ENCODE measurements at places on chromosomes 2 and 18.

- DNase-seq = peak; percentile 82
Measured at GRCh38 chr2:37779611-37780386, 108.4 kb upstream of the CDC42EP3 start.

DNA sequence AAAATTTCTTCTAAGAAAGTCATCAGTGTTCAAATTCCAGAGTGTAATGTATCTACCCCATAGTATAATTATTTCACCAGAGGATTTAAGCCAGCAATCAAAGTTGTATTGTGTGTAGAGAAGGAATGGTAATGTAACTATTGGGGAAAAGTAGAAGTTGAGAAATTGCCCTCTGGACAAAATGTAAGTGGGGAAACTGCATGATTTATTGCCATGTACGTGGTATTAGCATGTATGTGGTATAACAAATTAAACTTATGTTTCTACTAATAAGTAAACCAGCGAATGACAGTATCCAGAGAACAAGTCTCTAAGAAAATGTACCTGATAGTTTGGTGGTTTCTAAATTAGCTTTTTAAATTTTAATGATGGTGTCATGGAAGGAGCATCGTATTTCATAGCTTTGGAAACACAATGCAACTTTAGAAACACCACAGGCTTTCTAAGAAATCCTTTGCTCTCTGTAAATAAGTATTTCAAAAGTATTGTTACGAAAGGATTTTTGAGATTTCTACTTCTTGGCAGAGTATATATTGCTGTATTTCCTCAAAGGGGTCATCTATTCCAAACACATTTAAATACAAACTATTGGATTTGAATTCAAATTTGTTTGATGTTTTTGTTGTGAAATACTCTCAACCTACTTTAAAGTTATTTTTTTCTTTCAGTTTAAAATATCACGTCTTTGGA is 1018.9 kb upstream of the ZEB2 start:
- no peak for DNase-seq

- DNase-seq = no peak
Measured at GRCh38 chr2:192566863-192567262, 372.1 kb upstream of the TMEFF2 start.

DNA sequence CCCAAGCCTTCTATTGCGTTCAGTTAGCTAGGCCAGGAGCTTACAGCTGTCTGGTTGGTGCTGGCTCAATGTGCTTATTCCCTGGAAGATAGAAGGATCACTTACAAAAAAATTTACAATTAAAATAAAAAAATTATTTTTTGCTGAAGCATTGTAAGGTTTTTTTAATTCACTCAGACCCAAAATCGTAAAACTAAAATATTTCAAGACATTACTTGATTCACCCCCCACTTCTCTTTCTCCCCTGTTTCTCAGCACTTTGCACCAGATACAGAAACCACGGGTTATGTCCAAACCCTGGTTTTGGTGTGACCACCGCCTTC is 911 bp upstream of the PTPRM start:
- no peak for DNase-seq

- no peak for DNase-seq
Measured at GRCh38 chr2:182647499-182647787, 68.6 kb upstream of the DNAJC10 start.

DNA sequence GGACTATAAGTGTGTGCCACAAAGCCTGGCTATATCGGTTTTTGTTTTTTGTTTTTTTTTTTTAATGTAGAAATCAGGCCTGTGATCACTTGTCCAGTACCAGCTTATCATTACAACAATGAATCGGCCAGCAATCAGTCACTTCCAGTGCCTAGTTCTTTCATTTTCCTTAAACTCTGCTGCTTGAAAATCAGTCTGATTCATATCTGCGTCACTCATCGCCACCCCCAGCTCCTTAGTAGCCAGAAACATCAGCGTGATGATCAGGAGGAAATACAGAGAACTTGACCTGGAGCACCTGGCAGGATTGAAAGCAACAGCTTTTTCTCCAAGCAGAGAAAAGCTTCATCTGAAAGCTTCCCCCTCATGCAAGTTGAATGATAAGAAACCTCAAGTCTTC is 75.4 kb downstream of the SPTBN1 start:
- DNase-seq = no peak

- DNase-seq = no peak
Measured at GRCh38 chr2:132692816-132693215, 22.8 kb upstream of the LYPD1 start.

- DNase-seq = peak; percentile 34
Measured at GRCh38 chr2:219167997-219168396, 1.8 kb downstream of the SLC23A3 start.

GRCh38 chr2:232892221-232892620 is 22.2 kb downstream of the SNORC start:
- DNase-seq = no peak

- DNase-seq = no peak
Measured at GRCh38 chr18:50468807-50469206, 91.1 kb upstream of the MAPK4 start.

DNA sequence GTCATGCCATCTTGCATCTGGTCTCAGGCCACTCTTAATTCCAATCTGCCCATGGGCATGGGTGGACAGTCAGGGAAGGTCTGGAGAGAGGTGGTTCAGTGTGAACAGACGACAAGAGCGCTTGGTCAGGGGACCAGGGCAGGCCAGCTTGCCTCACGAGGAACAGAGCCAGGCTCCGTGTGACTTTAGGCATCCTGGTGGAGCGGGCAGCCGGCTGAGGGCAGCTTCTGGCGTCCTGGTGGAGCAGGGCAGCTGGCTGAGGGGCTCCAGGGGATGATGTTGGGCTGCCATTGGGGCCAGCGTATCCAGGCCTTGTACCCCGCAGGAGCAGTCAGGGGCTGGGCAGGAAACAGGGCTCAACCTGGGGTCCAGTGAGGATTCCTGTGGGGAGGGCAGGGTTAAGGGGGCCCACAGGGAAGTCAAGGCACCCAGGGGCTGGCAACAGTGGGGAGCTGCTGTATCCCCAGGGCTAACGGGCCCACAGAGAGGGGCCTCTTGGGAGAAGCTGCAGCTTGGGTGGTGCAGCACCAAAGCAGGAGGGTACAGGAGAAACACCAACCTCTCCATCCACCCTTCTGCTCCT is 197.9 kb upstream of the TWIST2 start:
- peak; percentile 39 for DNase-seq

All from esophagus muscularis mucosa (tissue), 4 donors.